ENCODE measurements at places on chromosomes 2 and 18.

DNA sequence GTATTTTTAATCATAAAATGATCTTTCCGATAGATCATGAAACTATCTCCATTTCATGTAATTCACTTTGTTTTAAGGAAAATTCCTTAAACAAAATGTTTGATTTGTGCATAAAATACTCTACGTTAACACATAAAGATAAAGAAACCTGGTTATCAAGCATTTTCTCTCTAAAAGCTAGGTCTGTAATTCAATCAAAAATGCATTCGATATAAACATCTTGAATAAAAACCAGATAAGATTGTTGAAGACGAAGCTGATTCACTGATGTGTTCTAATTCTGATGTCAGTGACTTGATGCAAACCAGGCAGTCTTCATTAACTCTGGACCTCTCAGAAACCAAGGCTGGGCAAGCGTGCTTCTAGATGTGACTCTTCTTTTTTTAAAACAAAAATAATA is 245.2 kb downstream of the CTNNA2 start:
- DNase-seq = no peak

- no peak for DNase-seq
Measured at GRCh38 chr2:26078939-26079338, 45.1 kb downstream of the RAB10 start.

DNA sequence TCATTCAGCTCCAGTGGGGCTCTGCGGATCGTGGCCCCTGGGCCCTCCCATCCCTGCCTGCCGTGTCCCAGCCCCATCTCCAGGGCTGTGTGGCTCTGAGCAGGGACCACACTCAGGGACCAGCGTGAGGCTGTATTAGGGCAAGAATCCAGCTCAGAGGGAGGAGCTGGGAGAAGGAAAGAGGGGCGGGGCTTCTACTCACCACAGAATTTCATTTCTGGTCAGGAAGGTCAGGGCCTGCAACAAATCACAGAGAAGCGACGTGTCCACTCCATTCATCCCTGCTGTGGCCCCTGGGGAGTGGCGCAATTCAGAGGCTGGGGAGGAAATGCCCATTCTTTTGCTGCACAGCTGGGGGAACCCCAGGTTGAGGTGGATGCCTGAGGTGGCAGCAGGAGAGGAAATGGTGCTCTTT is 828 bp downstream of the CIB4 start:
- DNase-seq = no peak

DNA sequence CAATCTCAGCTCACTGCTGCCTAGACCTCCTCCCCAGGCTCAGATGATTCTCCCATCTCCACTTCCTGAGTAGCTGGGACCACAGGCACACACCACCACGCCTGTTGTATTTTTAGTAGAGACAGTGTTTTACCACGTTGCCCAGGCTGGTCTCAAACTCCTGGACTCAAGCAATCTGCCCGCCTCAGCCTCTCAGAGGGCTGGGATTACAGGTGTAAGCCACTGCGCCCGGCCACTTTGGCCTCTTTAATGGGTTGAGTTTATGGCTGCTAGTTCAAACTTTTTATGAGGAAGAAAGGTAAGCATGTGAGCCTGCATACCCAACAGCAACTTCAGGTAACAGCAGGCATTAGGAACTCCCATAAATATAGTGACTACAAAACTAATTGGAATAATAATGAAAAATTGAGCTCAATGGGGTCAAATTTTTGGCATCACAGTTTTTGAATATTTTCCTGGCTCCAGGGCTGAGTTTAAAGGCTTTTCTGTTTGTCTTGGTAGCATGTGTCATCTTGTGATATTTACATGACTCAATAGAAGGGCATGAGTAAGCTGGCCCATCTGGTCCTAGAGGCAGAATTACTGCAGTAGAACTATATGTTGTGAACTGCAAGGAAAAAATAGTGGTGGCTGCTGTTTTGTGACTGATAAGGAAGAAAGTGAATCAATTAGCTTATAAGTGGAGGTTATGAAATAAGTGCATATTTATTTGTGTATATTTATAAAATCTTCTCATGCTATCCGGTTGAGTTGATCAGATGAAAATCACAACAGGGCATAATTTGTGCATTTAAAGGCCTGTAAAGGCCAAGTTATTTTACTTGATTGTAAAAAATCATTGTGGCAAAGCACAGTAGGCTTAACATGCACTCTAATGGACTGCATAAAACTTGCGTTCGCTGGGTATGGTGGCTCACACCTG is 24.8 kb downstream of the GALM start:
- DNase-seq = no peak

GRCh38 chr2:128792476-128793054 is 473.9 kb upstream of the HS6ST1 start:
- no peak for DNase-seq

All from SHP77 treated with DMSO at 0.1 percent for 48 hours (cell line).